ENCODE measurements at places on chromosomes 12 and 14. TPM values are rescaled to one million over a fixed set of nuclear protein-coding genes. Genes with fewer than 3 reads are reported as not detected.

Gene GLT8D2
- 41.9 TPM for total RNA-seq

Gene BEGAIN
- total RNA-seq: 0.78 TPM

Gene PRIMA1
- not detected for total RNA-seq

Gene KRT77
- not detected for total RNA-seq

Gene NGB
- total RNA-seq: not detected

Gene SERPINA6
- total RNA-seq: not detected

Gene PLEKHD1
- 0.07 TPM for total RNA-seq

Gene C12orf54
- not detected for total RNA-seq

Gene TDRD9
- 8.5 TPM for total RNA-seq

Gene RND1
- 0.26 TPM for total RNA-seq

Gene GLT1D1
- total RNA-seq: not detected

Gene KRT73
- total RNA-seq: not detected

Gene SLC17A8
- not detected for total RNA-seq

Gene SLC39A2
- total RNA-seq: not detected

Gene OTX2
- total RNA-seq: not detected

Gene TBX5
- 2.0 TPM for total RNA-seq

Gene CFAP54
- 1.8 TPM for total RNA-seq

Gene MGP
- total RNA-seq: 251 TPM

Gene TXNDC16
- total RNA-seq: 4.9 TPM

Gene NEDD8
- total RNA-seq: 122 TPM
